ENCODE measurements at places on chromosomes 3 and 15. TPM values are rescaled to one million over a fixed set of nuclear protein-coding genes. Genes with fewer than 3 reads are reported as not detected.

CCRL2 gene
- 0.17 TPM for total RNA-seq

DNA sequence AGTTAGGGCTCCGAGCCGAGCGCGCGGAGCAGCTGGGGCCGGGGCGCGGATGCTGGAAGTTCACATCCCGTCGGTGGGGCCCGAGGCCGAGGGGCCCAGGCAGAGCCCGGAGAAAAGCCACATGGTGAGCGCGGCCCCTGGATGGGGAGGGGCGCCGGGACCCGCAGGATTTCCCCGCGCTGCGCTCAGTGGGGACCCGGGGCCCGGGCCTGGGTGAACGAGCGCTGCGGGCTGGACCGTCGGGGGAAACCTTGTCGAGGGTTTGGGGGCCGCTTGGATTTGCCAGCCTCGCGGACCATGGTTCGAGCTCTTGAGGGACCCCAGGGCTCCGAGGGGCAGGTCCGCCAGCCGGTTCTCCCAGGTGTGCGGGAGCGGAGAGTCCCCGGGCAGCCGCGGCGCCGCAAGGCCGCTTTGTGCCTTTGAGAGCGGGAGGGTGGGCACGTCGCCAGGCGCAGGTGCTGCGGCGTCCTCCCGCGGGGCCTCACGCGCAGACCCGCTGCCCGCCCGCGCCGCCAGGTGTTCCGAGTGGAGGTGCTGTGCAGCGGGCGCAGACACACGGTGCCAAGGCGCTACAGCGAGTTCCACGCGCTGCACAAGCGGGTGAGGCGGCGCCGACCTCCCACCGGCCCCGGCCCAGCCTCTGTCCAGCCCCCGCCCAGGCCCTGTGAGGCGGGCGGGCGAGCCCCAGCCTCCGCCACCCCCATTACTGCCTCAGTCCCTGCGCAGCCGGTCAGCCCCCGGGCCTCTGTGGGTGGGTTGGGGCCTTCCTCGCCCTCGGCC is at the start of gene SNX22:
Gene SNX22, plus strand, starts transcription at position 5 of the 780 bp plus-strand sequence. Its CDS starts 45 bp downstream, at position 50.
- H3K4me1 ChIP-seq, result peaks cover 11% of the 10 kb centered on the region
- DNase-seq, result no peak
- peaks cover 4% of the 10 kb centered on the region for H3K36me3 ChIP-seq
- H3K27me3 ChIP-seq, result peaks cover 25% of the 10 kb centered on the region
- peak within 1 kb of the TSS; percentile 90 for H3K4me3 ChIP-seq
- no peak within 1 kb of the TSS for H3K27ac ChIP-seq

CELSR3 gene
- total RNA-seq, result 9.8 TPM

DNA sequence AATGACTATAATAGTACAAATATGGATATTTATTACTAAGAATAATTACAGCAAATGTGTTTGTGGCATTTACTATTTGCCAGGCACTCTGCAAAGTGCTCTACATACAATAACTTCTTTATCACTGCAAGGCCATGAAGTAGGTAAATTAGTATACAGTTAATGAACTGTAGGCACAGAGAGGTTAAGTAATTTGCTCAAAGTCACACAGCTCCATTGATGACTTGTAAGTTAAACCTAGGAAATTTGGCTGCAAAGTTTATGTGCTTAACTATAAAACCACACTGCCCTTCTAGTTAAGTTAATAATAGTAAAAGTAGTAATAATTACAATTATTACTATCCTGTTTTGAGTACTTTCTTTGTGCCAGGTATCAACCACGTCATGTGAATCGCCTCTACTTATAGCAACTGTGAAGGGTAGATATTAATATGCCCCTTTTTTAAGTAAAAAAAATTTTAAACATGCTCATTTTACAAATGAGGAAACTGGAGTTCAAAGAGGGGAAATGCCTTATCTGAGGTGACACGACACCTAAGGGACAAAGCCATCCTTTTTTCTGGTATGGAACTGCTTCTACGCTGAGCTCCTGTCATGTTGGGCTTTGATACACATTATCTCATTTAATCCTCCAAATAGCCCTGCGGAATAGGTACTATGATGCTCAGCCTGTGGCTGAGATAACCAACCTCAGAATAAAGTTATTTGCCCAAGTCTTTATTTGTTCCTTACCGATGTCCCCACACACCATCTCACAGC is 8.5 kb downstream of the BHLHE40 start:
- peaks cover 32% of the 10 kb centered on the region for H3K4me1 ChIP-seq
- peaks cover 14% of the 10 kb centered on the region for H3K27me3 ChIP-seq
- H3K27ac ChIP-seq, result peak overlapping the region; percentile 38
- peak overlapping the region; percentile 69 for H3K4me3 ChIP-seq

CPLX3 gene
- not detected for total RNA-seq

DNA sequence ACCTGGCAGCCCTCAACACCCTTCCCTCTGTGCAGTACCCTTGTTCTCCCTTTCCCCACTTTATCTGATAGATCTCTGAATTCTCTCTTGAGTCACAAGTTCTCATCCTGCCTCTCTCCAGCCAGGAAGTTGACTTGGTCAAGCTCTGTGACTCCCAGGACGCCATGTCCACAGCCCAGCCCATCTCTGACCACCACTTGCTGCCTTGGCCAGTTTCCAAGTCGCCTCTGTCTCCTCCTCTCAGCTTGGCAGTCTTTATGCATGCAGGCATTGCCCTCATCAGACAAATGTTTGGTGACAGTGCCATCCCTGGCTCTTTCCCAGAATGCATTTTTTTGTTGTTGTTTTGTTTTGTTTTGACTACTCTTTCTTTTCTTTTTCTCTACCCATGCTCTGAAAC is 25.7 kb downstream of the ZNF35 start:
- no peak overlapping the region for H3K4me3 ChIP-seq
- H3K36me3 ChIP-seq, result peaks cover 20% of the 10 kb centered on the region
- no peaks in the 10 kb centered on the region for H3K27me3 ChIP-seq
- H3K27ac ChIP-seq, result no peak overlapping the region
